Substantia nigra (tissue), 51 donors: ENCODE measurements at places on chromosomes 2 and 18.

- no peak for DNase-seq
These were observed 225.2 kb downstream of the SLC4A3 start for GRCh38 chr2:219852626-219853025.

GRCh38 chr2:145356056-145356455, 836.1 kb upstream of the ZEB2 start:
- DNase-seq, result no peak

DNA sequence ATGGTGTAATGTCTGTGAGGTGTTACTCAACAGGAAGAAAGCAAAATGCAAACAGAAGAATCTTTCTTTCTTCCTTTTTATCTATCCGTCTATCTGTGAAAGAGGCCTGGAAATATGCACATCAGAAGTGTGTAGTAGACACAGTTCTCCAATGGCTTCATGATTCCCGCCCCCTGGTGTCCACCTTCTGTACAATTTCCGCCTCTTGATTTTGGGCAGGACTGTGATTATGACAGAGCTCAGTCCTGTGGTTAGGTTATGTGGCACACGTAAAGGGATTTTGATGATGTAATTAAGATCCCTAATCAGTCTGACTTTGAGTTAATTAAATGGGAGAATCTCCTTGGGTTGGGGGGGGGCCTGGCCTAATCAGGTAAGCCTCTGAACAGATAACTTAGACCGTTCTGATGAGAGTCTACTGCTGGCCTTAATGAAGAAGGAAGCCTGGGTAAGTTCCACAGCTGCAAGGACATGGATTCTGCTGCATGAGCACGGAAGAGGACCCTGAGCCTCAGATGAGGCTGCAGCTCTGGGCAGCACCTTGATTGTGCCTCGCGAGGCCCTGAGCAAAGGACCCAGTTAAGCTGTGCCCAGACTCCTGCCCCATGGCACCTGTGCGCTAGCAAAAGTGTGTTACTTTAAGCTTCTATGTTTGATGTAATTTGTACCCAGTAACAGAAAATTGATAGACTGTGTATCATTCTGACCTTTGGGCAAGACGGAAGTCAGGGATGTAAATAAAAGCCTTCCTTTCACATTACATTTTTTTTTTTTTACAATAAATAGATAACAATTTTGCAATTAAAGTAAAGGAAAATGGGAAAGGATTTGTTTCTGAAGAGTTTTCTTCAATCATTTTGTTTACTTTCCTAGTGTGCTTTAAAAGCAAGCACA, 11.3 kb upstream of the KCNF1 start:
- DNase-seq, result no peak

GRCh38 chr2:29449499-29449898, 334.3 kb downstream of the CLIP4 start:
- DNase-seq, result no peak

- no peak for DNase-seq
These were observed 48.5 kb downstream of the RTN4 start for GRCh38 chr2:55001716-55002115.
